ENCODE measurements at places on chromosomes 7 and 10.
A peak's percentile ranks its signal among the peaks of the same experiment; 100 is the strongest.

DNA sequence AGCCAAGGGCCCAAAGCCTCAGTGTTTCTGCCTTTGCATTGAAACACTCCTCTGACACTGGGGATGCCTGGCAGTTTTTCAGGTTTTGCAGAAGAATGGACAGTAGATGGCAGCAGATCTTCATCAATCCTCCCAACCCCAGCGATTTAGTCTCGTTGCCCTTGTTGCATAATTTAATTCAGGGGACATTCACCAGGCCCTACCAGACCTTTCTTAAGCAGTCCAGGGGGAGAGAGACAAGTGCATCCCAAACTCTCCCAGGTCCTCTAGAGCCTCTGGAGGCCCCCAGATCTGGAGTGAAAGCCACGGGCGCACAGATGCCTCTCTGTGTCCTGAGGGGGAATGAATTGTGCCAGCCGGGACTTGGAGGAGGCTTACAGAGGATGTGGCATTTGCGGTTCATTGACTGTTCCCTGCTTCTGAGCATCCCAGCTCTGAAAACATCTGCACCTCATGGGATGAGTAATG is 29.6 kb downstream of the MINDY4 start:
- DNase-seq = peak; percentile 91

- no peak for DNase-seq
Measured at GRCh38 chr10:62016623-62017490, 115.4 kb downstream of the ARID5B start.

DNA sequence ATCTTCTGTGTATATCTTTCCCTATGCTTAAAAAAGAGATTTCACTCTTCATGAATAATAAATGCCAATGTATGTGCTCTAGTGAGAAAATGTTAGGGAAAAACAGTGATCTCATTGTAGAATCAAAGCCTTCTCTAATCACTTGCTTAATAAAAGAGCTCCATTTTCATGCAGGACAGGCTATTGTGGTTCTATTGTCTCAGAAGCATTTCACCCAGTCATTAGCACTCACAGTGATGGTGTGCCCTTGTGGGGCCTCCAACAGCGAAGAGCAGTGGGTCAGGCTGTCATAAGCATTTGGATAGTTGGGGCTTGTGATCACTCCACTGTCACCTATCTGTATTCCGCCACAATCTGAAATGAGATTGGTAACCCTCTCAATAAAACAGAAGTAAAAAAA is 83.9 kb upstream of the RSU1 start:
- DNase-seq = no peak

DNA sequence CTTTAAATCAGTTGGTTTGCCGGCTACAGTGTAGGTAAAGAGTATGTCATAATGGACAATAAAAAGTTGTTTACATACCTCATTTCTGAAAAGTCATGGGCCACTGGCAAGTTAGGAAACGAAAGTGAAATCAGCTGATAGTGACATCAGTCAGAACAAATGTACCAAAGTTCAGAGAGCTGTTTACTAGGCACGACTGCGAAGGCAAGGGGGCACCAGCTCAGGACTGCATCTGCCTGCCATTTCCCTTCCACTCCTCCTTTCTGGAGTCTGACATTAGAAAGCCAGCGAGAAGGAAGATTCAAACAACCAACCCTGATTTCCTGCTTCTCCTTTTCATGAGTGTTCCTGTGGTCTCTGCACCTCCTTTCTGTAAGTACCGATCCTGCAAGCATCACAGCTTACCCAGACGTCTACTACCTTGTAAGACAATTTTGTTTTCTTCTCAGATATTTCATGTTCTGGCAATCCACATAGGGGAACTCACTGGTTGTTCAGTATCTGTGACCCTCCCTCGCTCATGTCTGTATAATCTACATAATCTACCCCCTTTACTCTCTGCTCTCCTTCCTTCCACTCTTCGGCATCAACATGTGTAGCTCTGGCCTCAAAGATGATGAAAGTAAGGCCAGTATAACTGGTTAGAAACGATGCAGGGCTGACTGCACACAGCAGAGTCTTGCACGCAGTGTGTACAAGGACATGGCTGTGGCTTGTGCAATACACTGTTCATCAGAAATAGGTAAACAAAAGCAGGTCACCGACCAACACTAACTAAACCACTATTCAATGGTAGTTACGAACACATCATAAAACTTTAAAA is at the start of gene TMEM140:
Gene TMEM140, plus strand, starts transcription at position 174 of the 823 bp plus-strand sequence. CDS start 16,370 bp downstream, outside the sequence.
- peak; percentile 71 for DNase-seq

DNA sequence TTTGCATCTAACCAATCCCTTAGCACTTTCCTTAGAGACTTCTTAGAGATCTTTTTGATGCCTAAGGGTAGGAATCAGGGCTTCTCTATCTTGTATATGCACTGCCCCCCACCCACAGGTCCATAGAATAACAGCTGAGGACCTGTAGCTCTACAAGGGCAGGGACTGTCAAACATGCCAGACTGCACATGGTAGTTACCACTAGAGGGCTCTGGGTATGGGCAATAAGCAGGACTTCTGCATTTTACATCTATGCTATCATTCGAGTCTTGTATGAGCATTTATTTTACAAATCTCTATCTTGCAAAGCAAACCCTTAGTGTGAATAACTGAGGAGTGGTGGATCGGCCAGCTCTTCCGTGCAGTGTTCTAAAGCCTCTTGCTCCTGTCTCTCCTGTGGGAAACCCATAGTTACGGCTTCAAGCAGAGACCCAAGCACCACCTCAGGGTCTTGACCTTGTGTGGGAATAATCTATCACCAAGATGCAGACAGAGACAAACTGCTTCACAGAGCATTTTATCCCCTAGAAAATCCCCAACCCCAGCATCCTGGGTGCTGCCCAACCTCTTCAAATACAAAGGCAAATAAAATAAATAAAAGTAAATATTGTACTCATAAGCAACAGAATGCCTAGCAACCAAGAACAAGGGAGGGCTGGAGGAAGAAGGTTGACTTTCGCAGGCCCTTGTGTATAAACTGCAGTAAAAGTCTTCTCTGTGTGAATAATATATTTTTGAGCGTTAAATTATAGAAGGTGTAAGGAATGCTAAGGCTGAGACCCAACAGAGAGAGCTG is 219.3 kb downstream of the WDR11 start:
- DNase-seq = no peak

GRCh38 chr10:63627881-63628296 is 106.7 kb downstream of the REEP3 start:
- DNase-seq = no peak

DNA sequence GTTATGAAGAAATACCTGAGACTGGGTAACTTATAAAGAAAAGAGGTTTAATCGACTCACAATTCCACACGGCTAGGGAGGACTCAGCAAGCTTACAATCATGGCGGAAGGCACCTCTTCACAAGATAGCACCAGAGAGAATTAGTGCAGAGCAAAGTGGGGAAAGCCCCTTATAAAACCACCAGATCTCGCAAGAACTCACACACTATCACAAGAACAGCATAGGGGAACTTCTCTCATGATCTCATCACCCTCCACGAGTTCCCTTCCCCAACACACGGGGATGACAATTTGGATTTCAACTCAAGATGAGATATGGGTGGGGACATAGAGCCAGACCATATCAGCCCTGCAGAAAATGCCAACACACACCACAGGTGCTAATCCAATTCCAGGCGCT is 218.7 kb downstream of the PARD3 start:
- no peak for DNase-seq

- DNase-seq = peak; percentile 96
Measured at GRCh38 chr10:33334805-33335550, 511 bp upstream of the NRP1 start.

All from cardiac fibroblast (primary cell).